ENCODE measurements at places on chromosomes 7 and 10.

GRCh38 chr10:72063703-72064391 lies 24.5 kb downstream of the SPOCK2 start:
- no peak for DNase-seq

GRCh38 chr10:66258693-66259092 lies 667.1 kb upstream of the LRRTM3 start:
- DNase-seq, result no peak

GRCh38 chr10:34875061-34875460 lies 60.0 kb upstream of the PARD3 start:
- no peak for DNase-seq

DNA sequence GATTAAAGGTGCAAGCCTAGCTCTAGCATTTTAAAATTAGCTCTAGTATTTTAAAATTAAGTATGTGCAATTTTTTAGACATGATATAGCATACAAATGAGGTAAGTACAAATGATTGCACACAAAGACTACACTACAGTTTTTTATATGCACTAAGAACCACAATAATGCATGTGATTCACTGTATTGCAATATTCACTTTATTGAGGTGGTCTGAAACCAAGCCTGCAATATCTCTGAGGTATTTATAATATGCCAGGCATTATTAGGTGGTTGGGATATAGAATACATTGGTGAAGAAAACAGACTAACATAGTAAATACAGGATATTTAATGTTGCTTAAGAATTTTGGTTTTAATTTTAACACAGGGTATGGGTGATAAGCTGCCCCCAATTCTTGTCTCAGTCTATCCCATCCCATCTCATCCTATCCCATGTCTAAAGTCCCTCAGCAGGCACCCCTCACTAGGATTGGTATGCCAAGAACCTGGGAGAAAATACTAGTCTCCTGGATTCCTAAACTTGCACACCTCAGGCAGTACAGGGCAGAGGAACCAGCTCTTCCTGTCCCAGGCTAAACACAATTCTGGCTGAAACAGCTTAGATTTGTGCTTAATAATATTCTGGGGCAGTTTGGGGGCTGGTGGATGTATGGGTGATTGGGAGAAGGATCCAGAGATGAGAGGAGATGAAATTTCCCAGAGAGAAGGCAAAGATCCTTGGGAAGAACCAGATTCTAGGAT lies 90.4 kb downstream of the HIPK2 start:
- no peak for DNase-seq

- DNase-seq, result no peak
Measured at GRCh38 chr10:115882021-115882420, 391.0 kb downstream of the GFRA1 start.

DNA sequence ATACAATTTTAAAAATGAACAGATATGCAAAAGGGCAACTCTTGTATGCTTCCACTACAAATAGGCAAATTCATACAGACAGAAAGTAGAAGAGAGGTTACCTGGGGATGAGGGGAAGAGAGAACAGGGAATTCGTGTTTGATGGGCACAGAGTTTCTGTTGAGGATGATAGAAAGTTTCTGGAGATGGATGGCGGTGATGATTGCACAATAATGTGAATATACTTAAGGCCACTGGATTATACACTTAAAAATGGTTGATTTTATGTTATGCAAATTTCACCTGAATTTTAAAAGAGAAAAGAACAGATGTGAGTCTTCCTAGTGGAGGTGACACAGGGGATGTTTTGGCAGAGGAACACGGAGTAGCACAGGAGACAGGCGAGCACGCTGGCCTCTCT lies 89.3 kb downstream of the TEX36 start:
- DNase-seq, result no peak

DNA sequence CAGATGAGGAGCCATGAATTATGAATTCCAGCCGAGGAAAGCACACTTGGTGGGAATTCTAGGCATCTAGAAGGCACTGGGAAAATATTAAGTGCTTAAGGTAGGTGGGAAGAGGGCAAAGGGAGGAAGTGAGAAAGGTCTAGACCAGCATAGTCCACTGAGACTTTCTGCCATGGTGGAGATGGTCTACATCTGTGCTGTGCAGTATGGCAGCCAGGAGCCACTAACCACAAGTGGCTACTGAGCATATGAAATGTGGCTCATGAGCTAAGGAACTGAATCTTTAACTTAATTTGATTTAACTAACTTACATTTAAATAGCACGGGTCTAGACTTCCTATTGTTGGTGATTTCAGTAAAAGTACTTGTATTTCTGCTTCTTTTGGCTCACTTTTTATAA lies 82.5 kb upstream of the SEM1 start:
- no peak for DNase-seq

- peak; percentile 53 for DNase-seq
Measured at GRCh38 chr10:21265622-21266021, 259.9 kb downstream of the SKIDA1 start.

- DNase-seq, result peak; percentile 43
Measured at GRCh38 chr7:28732071-28732869, 225.9 kb downstream of the TRIL start.

- DNase-seq, result no peak
Measured at GRCh38 chr7:115005953-115006352, 84.1 kb downstream of the MDFIC start.

GRCh38 chr10:132404911-132405462 lies 8.0 kb downstream of the PWWP2B start:
- DNase-seq, result no peak

DNA sequence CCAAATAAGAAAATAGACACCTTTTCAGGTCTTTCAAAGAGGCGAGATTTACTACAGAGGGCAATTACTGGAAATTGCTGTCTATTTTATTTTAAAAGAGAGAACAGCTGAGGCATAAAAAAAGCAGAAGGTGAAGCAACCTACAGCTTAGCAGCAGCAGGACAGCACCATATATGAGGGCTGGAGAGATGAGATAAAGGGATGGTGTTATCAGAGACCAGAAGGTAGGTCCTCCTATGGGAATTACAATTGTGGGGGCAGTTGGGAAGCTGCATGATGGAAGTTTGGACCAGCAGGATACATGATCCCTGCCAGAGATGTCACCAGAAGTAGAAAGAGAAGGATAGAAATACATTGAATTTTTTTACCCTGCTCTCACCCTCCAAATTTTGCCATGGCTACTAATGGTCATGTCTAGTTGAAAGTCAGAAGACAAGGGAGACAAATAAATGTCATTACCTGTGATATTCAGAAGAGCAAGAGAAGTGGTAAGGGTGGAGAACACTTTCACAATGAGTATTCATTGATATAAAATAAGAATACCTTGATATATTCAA lies 77.2 kb upstream of the CALCR start:
- no peak for DNase-seq

GRCh38 chr10:86402283-86402941 lies 35.8 kb upstream of the GRID1 start:
- DNase-seq, result no peak

- DNase-seq, result peak; percentile 65
Measured at GRCh38 chr7:101688183-101688831, 59.2 kb upstream of the MYL10 start.

DNA sequence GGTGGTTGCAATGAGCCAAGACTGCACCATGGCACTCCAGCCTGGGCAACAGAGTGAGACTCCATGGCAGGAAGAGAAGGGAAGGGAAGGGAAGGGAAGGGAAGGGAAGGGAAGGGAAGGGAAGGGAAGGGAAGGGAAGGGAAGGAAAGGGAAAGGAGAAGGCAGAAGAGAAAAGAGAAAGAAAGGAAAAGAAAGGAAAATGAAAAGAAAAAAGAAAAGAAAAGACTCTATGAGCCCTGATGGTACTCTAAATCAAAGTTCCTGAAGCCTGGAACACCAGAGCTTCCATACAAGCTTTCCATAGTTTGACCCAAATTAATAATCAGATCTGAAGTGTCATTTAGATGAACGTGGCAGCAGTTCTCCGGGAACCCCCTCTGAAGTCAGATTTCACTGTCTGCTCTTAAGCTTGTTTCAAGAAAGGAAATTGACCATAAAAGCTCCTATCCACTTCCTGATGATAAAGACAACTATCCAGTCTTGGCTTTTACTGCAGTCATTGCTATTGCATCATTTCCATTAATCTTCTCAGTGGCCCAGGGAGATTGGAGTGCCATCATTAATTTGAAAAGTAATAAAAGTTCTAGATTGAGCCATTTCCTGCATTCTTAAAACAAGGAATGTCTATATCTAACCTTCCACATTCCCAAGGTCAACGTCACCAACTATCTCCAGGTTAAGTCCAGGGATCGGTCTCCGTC lies 44.2 kb upstream of the FRMD4A start:
- DNase-seq, result no peak

DNA sequence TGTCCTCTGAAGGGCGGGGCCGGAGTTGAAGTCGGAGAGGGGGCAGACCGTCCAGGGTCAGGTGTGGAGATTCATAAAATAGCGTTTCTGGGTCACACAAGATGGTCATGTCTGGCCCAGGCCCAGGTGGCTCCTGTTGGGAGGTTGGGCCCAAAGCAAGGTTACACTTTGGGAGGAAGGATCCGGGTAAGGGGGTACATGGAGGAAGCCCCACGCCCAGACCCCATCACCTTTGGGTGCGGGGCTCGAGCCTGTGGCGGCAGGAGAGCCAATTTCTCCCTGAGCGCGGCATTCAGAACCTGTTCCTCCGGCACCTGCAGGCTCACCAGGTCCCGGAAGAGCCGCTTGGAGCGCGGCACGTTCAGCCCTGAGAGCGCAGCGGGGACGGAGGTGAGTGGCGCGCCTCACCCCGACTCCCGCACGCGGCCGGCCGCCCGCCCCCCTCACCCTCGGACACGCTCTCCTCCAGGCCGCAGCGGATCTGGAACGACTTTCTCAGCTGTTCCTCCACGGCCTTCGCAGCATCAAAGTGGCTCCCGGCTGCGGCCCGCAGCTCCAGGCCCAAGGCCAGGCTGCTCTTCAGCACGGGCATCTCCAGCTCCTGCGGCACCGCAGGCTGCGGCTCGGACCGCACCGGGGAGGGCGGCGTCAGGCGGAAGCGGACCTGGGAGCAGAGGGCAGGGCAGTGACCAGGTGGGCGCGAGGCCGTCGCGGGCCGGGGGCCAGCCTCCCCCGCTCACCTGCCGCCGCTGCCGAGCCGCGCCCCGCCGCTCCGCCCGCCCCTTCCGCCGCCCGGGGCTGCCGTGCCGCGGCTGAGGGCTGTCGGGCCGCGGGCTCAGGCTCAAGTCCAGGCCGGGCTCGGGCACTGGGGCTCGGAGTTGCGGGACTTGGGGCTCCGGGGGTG lies 644 bp downstream of the PPP1R35 start:
- peak; percentile 25 for DNase-seq

GRCh38 chr7:99559175-99559915 lies 903 bp downstream of the ZNF655 start:
- peak; percentile 22 for DNase-seq

- DNase-seq, result peak; percentile 46
Measured at GRCh38 chr7:140478246-140479061, 851 bp downstream of the MKRN1 start.

GRCh38 chr7:17233603-17234002 lies 64.8 kb upstream of the AHR start:
- DNase-seq, result peak; percentile 16

GRCh38 chr10:119724593-119725516 lies 995 bp upstream of the INPP5F start:
- peak; percentile 20 for DNase-seq

GRCh38 chr7:42624471-42624870 lies 287.4 kb downstream of the C7orf25 start:
- DNase-seq, result peak; percentile 26

- DNase-seq, result no peak
Measured at GRCh38 chr7:6238309-6238925, 34.0 kb downstream of the CYTH3 start.

DNA sequence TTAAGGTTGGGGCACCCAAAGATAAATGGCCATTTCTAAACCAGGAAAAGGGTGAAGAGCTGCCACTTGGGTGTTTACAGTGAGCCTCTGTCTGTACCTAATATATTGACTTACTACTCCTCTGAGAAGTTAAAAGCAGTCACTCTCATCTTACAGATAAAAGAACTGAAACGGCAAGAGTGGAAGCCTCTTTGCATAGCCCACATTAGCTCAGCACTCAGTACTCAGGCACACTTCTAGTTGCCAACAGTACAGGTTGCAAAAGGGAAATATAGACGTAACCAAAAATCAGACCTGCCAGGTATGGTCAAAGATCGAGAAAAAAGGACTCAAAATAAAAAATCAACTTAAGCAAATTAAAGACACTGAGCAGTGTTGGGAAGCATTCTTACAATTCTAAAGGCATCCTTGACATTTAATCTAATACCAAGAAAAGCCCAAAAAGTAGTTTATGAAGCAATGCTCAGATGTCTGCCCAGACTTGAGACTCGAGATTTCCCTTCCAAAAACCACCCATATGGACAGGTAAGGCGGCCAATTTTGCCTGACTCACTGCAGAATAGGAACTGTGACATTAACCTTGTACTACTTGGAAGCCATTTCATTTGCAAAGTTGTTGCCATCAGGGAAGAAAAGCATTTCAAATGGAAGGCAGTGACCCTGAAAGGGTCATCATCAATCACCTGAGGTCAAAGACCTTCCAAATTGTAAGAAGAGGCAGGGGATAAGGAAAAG lies 139.3 kb downstream of the SLC25A13 start:
- no peak for DNase-seq

GRCh38 chr7:140014123-140014522 lies 48.6 kb downstream of the PARP12 start:
- no peak for DNase-seq

GRCh38 chr10:43211030-43211429 lies 55.8 kb downstream of the RASGEF1A start:
- DNase-seq, result no peak

- no peak for DNase-seq
Measured at GRCh38 chr7:138304071-138304320, 156.1 kb upstream of the TRIM24 start.

DNA sequence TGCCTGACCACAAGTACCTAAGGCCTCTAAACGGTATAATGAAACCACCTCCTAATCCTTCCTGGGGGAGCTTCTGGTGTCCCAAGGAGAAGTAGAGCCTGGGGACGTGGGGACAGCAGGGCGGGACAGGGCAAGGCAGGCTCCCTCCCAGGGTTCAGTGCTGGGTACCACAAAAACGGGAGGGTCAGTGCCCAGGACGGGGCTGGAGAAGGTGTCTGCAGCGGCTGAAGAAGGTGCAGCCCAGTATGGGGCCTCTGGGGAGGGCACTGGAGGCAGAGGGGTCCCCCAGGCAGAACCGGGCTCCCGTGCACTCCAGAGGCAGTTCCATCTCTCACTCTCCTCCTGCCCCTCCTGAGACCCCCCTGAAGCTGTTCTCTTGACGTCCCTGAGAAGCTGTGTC lies 46.2 kb downstream of the DPYSL4 start:
- DNase-seq, result no peak

GRCh38 chr7:93678185-93678584 lies 103.7 kb upstream of the CALCR start:
- DNase-seq, result no peak

- no peak for DNase-seq
Measured at GRCh38 chr7:71266912-71267311, 135.0 kb downstream of the GALNT17 start.

GRCh38 chr7:66013938-66014337 lies 31.9 kb upstream of the GUSB start:
- peak; percentile 46 for DNase-seq
